NCI-H82 (cell line): ENCODE measurements at places on chromosomes 7 and 10.

DNA sequence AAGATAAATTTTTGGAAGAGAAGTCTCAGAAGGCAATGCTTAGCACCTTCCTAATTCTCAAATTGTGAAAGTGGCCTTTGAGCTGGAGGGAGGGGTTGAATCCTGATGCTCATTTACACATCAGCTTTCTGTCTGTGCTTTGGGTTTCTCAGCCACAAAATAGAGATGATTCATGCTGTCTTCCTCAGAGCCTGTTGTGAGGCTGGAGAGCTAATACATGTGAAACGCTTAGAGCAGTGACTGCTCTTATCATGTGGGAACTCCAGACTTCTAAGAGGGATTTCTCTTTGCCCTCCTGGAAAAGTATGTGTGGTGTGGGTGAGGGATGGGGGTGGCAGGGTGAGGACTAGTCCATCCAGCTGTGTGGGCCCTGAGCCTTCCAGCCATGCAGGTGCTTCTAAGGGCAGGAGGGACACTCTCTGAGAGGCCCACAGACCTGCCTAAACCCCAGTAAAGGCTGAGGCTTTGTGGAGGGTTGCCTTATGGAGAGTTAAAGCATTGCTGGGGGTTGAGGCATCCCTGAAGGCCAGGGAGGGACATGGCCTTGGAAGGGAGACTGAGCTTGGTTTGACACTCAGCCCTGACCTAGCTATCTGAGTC is 4.8 kb upstream of the EVX1 start:
- no peak for DNase-seq

GRCh38 chr7:149787428-149788299 is 14.3 kb upstream of the ZNF467 start:
- peak; percentile 65 for DNase-seq

- peak; percentile 61 for DNase-seq
These were observed 1.9 kb downstream of the COBL start for GRCh38 chr7:51314726-51315125.

DNA sequence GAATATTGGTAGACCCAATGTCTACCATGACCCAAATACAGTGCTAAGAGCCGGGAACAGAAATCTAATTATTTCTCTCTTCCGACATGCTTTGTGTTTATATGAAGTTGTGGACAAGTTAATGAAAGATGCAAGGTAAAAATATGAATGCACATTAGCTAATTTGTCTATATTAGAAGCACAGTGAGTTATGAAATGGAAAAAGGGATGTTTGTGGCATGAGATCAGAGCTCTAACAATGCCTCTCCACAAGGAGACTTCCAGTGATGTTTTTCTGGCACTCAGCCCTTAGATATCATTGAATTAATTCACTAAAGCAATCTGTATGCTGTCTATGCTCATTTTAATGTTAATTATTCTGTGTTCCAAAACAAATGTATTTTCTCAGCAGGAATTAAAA is 897.2 kb downstream of the CNTNAP2 start:
- no peak for DNase-seq

DNA sequence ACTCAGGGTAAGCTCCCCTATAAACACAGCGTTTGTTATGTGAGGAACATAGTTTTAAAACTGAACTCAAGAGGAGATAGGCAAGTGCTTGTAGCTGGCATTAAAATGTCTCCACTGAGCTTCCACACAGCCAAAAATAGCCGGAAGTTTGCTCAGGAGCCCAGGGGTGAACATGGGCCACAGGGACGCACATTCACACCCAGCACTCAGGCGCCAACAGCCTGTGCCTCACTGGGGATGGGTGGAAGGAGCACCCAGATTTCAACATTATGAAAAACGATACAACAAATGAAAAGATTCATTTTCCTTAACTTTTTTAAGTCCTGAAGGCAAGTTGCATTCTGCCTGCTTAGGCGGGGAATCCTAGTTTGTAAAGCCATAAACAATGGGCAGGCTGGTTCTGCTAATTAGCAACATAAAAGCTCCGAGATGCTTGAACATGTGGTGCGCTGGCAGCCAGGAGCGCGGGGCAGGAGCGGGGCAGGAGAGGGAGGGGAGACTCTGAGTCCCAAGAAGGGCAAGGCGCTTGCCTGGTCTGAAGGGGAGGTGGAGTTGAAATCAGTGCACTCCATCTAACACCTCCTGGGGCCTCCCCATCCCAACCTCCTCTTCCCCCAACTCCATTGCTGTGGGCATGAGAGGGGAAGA is 235.9 kb downstream of the COBL start:
- DNase-seq, result no peak

DNA sequence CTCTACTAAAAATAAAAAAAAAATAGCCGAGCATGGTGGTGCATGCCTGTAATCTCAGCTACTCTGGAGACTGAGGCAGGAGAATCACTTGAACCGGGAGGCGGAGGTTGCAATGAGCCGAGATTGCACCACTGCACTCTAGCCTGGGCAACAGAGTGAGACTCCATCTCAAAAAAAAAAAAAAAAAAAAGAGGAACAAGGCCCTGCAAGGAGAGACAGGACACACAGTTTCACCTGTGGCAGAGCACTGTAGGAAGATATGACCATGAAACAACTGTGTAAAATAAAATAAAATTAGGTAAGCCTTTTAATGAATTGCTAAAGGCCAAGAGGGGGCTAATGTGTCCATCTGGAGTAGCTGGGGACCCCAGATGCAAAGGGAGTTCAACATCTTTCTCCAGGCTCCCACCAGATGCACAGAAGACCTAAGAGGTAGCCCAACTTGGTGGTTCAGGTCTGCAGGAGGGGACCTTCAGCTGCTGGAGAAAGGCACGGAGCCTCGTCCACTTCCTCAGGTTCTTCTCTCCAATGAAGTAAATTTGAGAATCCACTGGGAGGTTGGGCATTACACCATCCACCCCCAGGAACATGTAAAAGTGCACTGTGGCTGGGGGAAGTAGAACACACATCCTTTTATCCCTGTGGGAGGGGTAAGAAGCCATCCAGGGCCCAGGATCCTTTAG is 12.7 kb downstream of the PPIF start:
- DNase-seq, result no peak

DNA sequence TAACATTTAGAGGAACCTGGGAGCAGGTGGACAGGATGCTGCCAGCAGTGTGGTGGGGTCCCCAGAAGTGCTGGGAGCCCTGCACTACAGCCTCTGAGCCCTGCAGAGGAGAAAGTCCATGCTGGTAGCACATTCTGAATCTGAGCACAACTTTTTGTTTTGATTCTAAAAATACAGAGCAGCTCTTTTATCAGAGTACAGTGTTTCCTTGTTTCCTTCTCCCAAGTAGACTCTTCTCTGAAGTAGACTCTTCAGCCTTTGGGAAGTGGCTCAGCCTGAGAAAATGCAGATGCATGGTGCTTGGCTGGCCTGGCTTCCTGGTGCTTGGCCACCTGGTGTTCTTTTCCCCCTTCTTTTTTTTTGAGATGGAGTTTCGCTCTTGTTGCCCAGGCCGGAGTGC is 9.1 kb downstream of the ADCY1 start:
- no peak for DNase-seq

DNA sequence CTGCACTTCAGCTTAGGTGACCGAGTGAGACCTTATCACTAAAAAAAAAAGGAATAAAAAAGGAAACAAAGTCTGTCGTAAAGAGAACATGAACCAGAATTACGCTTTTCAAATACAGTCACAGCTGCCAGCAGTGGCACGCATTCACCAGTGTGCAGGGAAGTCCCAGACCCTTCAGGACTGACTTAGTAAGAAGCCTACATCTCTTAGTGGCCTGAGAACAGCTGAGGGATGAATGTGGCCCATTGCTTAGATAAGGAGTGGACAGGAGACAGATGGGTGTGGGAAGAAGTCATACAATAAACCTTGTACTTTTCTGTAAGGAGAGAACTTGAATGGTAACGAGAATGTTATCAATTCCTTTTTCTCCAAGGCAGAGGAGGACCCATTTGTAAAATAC is 178.5 kb downstream of the JCAD start:
- no peak for DNase-seq
